NCI-H1105 (cell line): ENCODE measurements at places on chromosomes 3 and 15.
A peak's percentile ranks its signal among the peaks of the same experiment; 100 is the strongest.

DNA sequence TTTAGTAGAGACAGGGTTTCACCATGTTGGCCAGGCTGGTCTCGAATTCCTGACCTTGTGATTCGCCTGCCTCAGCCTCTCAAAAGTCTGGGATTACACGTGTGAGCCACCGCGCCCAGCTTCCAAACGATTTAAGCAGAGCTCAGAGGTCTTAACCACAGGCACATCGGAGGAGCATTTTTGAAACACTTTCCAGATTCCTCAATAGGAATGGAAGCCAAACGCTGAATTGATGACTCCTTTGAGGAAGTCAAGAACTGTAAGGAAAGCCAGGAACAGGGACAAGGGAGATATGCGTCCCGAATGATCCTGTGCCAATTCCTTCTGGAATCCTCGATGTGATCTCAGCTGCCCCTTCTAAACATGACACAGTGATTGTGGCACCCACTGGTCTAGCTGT, 40.0 kb downstream of the TRH start:
- DNase-seq: no peak

GRCh38 chr3:126960604-126960995, 22.3 kb upstream of the PLXNA1 start:
- DNase-seq: no peak

GRCh38 chr15:31349233-31350141, 22.9 kb downstream of the KLF13 start:
- DNase-seq: no peak

GRCh38 chr15:60223176-60223575, 174.6 kb downstream of the ANXA2 start:
- peak; percentile 18 for DNase-seq

GRCh38 chr3:12522721-12523120, 22.6 kb downstream of the MKRN2OS start:
- DNase-seq: no peak

- DNase-seq: peak; percentile 35
These were observed 45.1 kb downstream of the APH1B start for GRCh38 chr15:63322541-63322940.

DNA sequence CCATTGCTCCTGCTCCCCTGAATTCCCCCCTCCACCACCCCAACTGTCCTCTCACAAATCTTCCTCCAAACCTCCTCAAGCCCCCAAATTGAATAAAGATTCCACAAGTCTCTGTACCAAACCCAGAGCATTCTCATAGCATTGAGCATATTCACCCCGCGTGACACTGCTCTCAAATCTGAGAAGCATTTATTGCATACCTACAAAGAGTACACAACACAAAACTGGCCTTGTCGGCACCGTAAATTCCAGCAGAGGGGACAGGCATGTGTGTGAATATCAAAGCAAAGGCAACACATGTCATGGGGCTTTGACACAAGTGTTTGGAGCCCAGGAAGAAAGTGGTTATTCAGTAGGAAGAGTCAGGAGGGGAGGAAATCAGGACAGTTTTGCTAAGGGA, 2.6 kb downstream of the CLDN18 start:
- no peak for DNase-seq

GRCh38 chr15:84888639-84889038, 4.2 kb downstream of the SLC28A1 start:
- DNase-seq: no peak

- DNase-seq: no peak
These were observed 5.4 kb downstream of the FYCO1 start for GRCh38 chr3:45990181-45990580.

DNA sequence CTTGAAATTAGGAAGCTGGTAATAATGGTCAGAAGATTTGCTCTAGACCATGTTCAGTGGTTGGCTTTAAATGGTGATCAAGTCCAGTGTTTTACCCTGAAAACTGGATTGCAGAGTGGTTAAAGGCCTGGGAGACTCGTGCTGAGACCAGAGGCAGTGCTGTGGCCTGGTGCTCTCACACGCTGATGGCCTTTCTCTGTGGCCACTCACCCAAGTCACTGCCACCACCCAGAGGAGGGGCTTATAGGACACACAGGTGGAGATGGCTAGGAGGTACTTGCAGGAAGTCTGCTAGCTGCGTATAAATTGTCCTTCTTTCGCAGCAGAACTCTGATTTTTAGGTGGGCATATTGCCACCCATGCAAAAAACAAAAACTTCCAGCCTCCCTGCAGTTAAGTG, 6.2 kb upstream of the EHD4 start:
- no peak for DNase-seq

DNA sequence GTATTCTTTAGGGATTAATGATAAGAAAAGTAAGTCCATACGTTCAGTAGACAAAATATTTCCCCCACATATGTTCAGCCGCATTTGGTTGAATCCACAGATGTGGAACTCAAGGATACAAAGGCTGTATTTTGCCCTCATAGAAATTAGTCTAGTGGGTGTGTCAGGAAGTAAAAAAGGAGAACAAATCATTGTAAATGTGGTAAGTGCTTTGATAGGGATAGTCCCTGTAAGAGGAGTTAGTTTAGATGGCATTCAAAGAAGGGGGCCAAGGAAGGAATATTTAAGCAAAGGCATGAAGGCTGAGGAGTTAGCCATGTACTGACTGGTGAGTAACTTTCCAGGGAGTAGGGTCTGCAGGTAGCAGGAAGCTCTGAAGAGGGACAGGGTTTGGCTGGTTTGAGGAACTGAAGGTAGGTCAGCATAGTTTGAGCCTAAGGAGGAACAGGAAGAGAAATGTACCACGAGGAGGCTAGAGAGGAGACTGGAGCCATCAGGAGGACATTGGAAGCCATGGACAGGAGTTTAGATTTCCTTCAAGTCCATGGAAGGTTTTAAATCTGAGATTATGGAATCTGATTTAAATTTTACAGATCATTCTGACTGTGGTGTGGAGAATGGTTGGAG, 98.8 kb downstream of the MME start:
- DNase-seq: no peak

- DNase-seq: no peak
These were observed 156.0 kb downstream of the RPLP1 start for GRCh38 chr15:69608661-69609060.

DNA sequence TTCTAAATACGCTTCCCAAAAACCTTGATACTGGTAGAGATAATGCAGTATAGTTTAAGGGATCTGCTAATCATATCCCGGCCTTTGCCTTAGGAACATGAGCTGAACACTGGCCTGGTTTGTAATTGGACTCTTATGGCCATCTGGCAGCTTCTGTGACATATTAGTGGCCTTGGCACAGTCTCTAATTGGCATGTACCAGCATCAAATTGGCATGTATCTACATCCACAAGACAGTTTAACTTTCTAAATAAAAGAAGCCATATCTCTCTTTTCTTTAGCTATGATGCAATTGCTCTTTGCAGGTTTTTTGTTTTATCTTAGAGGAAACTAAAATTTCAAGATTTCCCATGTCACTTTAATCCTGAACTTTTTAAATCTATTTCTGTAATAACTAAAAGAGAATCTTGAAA, 44.6 kb upstream of the FILIP1L start:
- DNase-seq: no peak

- DNase-seq: no peak
These were observed 242.0 kb downstream of the TUSC7 start for GRCh38 chr3:116951610-116952009.

- DNase-seq: no peak
These were observed 868 bp upstream of the GADL1 start for GRCh38 chr3:30895329-30895728.

DNA sequence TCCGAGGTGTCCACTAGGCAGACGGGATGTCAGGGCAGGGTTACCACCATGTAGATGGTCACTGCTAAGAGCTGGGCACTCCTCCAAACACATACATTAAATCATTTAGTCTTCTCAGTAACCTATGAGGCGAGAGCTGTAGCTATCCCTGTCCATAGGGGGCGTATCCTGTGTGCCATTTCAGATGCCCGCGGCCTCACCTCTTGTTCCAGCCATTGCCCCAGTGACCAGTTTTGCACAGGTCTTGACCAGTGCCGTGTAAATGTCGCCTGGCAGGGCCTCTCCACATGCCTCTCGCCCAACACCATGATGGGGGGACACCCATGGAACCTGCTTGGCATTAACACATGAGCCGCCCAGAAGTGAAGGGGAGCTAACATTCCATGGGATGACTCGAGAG, 20.8 kb upstream of the SRP14 start:
- DNase-seq: no peak

- DNase-seq: no peak
These were observed 519.8 kb upstream of the MDFIC2 start for GRCh38 chr3:70832089-70832833.

DNA sequence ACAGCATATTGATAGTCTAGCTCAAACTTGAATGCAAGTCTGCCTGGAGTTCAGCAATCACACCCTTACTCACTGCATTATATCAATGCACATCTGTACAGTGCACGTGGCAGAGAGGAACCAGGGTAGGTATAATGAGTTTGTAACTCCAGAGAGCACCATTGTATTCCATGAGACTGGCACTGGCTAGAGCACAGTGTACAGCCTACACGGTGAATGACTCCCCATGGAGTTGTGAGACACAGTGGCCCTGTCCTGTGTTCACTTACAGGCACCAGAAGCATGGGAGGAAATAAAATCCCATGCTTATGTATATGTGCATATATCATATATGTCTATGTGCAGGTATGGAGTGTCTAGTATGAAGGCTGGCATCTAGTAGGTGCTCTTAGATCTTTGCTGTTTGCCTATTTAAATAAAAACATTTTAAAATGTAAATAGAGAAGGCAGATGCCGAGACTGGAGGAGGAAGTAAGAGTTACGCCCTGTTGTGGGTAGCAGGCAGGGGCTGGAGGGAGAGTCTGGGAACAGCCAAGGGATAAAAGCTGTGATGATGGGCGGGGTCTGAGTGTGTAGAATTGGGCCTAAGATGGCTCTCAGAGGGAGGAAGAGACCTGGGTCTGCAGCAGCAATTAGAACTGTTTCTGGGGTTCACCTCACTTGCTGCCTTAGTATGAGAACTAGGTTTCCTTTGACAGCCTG, 360.7 kb upstream of the ICE2 start:
- no peak for DNase-seq

- DNase-seq: no peak
These were observed 101.6 kb downstream of the ERC2 start for GRCh38 chr3:56366641-56367162.

DNA sequence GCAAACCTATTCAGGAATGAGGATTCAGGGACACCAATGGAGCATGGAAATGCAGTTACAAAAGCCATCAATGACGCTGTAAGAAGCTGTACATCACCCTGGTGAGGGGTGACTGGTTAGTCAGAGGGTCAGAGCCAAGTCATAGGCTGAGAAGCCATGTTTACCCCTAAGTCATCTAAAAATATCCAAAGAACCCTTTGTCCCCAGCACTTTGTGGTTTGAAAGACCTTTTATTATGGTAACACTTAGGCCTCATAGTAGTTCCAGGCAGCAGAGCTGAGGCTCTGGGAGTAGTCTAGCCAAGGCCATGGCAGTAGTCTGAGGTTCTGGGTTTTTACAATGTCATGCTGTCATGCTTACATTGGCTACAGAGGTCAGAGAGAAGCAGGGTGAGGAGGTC, 131.2 kb downstream of the CTNNB1 start:
- no peak for DNase-seq

DNA sequence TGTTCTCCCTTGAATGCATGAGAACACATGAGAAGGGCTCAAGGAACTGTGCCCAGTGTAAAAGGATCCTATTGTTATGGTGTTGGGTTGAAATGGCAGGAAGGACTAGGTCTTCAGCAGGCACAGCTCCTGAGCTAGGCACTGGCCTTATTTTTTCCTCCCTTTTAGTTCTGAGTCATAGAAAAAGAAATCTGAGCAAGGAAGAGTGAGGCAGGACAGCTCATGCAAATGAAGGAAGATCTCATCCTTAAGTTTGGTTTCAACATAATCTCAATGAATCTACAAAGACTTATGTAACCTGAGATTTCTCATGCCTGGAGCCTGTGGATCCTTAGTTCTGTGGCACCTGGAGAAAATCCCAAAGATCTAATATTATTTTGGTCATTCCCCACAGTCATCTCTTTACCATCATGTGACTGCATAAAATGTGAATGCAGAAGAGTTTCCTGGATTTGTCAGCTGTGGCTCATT, 188.6 kb upstream of the TBL1XR1 start:
- DNase-seq: no peak

DNA sequence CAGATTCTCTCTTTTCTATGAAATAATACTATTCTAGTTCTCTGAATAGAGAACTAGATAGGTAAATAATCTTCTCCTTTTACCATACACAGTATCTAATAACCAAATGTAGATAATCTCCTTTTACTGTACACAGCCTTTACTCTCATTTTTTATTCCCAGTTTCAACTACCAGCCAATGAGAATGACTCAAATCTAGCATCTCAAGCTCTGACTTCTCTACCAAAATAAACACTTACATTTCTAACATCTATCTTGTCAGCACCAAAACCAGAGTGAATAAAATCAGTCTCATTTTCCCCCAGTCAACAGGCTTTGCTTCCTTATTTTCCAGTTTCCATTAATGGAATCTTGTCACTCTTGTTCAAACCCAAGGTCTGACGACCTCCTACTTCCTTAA, 36.9 kb downstream of the LRRFIP2 start:
- no peak for DNase-seq

DNA sequence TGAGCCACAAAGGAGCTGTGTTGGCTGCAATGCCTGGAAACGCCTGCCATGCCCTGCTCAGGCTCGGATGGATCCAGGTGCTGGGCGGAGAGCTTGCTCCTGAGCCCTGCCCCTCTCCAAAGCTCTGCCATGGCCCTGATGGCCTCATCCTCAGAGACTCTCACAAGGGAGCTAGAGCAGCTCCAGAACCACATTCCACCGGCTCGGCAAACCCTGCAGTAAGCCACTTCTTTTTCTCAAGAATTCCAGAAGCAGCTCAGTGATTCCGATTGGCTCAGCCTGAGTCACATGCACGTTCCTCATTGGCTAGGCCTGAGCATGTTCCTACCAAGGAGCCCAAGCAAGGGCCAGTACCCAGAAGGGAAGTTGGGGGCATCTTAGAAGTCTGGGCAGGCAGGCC, 24.8 kb downstream of the TPRA1 start:
- DNase-seq: no peak

DNA sequence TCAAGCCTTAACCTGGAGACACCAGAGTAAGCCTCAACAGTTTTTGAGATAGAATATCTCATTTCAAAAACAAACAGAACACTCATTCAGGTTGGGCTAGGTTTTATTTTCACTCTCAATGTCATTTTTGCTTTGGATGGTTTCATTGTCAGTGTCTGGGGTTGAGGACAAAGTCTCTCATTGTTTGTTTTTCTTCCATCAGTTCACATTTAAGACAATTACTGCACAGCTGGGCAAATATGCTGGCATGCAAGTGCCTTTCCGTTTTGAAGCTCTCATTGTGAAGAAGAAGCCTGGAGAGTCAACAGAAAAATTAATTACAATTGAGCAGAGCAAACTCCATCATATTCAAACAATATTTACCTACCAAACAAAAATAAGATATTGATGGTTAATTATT, 1050.0 kb downstream of the TBL1XR1 start:
- DNase-seq: peak; percentile 99
